Amniotic epithelial cell (primary cell): ENCODE measurements at places on chromosomes 1 and 21.

DNA sequence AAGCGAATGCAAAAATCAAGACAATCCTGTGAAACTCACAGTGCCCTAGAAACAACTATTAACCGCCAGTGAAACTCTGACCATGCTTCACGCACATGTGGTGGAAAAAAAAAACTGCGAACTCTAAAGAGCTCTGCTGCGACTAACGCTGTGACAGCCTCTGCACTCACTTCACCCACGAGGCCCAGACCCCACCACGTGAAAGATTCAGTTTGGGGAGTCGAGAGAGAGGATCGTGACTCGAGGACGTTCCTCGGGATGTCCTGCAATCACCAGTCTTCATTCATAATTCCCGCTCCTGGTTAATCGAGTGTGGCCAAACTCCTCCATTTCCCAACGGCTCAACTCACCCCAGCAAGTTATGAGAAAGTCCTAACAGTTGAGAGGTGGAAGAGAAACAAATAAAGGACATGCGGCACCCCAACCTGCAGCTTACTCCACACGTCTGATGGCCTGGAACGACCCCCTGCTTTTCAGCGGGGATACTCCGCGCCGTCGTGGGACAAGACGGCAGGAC is 1.1 kb downstream of the SERBP1 start:
- no peak for DNase-seq

- DNase-seq = no peak
These were observed 46.7 kb upstream of the PCBP3 start for GRCh38 chr21:45596704-45597318.

GRCh38 chr1:51690285-51690961 is 73.5 kb downstream of the OSBPL9 start:
- DNase-seq = peak; percentile 94

DNA sequence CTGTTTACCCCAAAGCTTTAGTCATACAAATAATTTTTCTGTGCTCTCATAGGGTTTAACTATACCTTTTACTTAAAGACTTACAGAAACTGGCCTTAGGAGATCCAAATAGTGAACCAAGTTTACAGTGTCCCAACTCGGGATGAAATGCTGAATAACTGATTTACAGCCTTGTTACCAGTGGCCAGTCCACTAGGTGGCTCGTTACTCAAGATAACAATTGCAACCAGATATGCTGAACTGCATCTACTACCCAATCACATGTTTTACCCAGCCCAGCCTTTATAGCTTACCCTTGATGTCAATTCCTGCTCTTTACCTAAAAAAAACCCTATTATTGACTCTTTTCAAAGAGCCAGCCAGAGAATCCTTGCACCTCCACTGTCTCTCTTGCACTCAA is 1148.8 kb upstream of the ADGRL4 start:
- DNase-seq = peak; percentile 3
